HS-5 (cell line): ENCODE measurements at places on chromosomes 4 and X.

GRCh38 chrX:151970661-151971060 is 3.8 kb downstream of the GABRE start:
- DNase-seq = peak; percentile 72

- no peak for DNase-seq
Observed at GRCh38 chr4:38101563-38101962, 141.4 kb downstream of the PTTG2 start.

GRCh38 chr4:158051401-158052235 is 121.2 kb downstream of the GASK1B start:
- DNase-seq = peak; percentile 64

DNA sequence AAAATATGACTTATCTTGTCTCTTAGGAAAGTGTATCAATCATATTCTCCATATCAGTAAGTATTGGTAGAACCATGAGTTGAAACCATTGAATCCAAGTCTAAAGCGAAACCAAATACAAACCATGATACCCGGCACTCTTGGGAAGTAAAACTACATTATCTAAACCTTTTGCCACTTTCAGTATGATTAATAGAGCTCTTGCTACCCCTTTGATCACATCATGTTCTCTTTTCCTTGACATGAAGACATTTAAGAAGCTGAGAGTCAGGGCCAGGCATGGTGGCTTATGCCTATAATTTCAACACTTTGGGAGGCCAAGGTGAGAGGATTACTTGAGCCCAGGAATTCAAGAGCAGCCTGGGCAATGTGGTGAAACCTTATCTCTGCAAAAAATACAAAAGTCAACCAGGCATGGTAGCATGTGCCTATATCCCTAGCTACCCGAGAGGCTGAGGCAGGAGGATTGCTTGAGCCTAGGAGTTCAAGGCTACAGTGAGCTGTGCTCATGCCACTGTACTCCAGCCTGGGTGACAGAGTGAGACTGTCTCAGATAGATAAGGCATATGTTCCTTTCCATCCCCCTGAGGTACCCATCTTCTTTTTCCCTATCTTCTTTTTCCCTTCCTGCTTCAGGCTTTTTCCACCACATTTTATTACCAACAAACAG is 45.4 kb downstream of the CEP135 start:
- no peak for DNase-seq

DNA sequence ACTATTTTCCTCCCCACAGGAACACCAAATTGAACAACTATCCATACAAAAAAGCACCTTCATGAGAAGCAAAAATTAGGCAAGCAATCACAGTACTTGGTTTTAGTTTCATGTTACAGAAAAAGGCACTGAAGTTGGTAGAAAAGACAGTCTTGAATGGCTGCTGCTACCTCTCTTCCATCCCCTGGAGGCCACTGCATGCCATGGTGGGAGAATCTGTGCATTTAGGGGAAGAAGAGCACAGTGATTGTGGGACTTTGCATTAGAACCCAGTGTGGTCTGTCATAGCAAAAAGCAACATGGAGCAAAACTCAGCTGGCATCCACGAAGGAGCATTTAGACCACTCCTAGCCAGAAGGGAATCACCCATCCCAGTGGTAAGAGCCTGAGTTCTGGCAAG is 941.9 kb downstream of the PCDH18 start:
- no peak for DNase-seq

DNA sequence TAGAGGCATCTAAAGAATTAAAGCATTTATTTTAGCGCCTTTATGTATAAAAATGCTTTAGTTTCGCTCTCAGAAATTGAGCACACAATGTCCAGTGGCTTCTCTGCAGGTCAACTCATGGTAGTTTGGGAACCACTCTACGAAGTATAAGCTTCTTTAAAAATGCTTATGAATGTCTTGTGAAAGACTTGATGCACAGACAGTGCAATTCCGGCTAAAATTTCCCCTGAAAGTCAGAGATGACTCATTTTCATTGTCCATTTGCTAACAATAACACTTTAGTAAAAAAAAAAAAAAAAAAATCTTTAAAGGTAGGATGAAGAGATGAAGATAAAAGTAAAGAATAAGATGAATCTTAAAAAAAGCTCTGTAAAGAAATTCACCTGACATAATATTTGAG is 117.2 kb downstream of the PDHA2 start:
- DNase-seq = no peak
